ENCODE measurements at places on chromosomes 5 and 9.

DNA sequence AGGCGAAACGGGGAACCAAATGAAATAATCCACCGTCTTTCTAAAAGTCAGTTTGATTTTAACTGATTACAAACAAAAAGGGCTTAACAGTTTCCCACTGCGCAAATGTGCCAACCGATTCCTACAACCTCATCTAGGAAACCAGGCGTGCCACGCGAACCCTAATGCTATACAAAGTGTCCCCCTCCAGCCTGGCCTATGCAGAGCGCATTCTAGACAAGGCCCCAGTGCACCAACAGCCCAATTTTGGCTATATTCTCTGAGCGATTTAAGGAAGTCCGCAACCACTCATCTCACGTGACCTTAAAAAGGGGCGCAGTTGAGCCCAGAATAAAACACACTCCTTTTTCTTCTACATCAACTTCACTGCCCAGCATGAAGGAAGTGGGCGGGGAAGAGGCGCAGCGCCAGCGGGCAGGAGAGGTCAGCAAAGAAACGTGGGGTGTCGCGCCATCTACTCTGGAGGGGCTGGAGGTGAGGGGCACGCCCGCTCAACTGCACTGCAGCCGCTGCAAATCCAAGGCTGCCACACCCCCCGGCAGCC, 779 bp downstream of the FAM13B start:
- DNase-seq: no peak

DNA sequence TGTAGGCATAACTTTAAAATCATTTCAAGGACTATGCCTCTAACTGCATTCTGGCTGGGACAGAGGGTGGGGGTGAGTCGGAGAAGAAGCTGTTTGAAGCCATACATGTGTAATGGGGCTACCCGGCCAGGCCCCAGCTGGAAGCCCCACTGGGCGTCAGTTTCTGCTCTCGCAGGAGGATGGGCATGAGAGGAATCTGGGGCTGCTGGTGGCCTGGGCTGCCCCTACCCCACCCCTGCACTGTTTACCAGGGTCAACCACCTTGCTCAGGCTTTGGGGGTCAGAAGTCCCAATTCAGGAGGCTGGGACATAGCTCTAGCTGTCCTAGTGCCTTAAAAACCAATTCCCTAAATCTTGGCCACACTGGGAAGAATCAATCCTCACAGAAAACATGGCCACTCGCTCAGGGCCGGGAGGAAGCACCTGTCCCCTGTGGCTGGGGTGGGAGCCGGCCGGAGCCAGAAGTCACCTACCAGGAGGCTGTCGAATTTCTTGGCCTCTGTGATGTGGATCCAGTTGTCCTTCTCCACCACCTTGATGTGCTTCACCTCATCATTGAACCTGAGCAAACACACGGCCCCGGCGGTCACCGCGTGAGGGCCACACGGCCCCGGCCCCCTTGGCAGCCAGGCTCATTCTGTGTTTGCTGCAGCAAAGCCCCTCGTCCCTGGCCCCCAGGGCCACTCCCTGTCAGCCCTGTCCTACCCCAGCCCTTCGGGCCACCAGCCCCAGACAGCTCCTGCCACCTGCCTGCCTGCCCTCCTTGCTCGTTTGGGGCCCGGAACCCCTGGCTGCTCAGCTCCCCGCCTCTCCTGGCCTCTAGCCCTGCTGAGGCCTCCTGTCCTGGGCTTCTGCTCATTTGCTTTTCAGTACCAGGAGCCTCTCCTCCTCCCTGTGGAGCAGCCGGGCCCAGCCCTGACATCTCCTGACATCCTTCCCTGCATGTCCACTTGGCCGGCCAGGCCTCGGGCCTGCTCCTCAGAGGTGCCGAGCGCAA, 33.6 kb upstream of the SARDH start:
- peak; percentile 5 for DNase-seq

- DNase-seq: no peak
Observed at GRCh38 chr9:12784461-12785259, 9.8 kb downstream of the LURAP1L start.

DNA sequence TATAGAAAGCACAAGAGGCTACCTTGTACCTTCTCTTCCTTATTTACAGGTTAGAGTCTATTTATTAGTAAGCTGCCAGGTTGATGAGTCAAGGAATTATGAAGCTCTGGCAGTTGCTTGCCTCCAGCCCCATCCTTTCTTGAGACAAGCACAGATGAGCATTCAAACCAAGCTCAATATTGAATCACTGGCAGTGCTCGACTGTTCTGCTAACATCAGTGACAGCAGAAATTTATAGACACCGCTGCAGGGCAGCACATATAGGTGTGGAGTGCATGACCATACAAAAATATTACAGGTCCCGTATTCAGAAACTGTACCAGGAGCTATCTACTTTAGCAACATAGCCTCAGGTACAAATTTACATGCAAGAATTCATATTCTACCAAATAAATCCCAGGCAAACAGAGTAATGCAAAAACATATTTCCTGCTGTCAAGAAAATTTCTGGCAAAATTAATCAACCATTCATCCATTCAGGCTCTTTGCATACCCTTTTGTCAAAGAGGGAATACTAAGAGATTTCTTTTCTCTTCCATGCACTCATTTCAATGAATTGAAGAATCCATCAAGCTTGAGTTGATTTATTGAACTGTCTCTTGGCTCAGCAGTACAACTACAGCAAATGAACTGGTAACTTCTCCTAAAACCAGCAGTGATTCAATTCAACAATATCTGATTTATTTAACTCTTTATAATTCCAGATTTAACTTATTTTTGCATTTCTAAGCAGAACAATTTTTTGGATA, 26.9 kb upstream of the PCA3 start:
- DNase-seq: no peak

- no peak for DNase-seq
Observed at GRCh38 chr9:34124099-34124498, 2.4 kb downstream of the DCAF12 start.

DNA sequence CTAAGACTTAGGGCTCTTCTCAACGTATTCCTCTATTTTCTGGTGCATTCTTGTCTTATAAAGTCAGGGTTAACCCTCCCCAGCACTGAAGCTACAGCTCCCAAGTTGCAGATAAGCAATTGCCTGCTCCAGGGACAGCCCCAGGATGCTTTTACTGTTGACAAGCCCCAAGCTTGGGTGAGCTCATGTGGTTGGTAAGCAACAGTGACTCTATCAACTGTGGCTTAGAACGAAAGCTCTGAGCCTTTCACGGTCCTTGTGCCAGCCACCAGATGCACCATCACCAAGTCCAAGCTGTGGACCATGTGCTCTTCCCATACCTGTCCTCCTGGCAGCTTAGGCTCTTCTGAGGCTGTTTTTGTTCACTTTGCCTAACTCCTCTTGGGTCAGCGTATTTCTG, 13.5 kb downstream of the ADRB2 start:
- no peak for DNase-seq

DNA sequence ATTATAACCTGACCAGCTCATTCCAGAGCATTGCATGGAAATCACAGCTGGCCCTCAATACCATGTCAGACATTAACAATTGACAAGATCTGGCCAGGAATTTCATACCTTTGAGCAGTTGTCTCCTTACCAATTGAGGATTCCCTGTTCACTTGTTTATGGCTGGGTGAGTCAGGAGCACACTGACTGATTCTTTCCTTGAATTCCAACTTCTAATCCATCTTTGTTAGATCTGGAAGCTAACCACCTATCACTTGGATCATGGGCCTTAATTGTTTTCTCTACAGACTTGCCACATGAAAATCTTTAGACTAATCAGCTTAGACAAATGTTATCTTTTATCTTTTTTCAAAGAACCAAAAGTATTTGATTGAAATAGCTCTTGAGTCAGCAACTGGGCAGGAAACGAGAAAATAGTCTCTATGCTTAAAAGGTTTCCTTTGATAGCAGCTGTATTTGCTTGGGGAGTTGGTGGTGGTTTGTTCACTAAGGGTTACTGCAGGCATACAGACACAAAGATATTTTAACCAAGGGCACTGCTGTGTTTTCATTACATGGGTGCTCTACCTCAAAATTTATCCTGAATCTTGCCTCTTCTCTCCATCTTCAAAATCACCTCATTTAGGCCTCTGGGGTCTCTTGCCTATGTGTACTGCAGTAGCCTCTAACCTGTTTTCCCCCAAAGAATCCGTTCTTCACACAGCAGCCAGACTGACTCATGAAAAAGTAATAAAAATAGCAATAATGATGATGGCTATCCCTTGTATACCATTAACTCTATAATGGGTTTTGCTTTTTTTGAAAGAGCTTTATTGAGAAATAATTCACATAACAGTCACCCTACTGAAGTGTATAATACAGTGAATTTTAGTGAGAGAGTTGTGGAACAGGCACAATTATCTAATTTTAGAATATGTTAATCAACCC, 197.0 kb upstream of the NMUR2 start:
- DNase-seq: no peak

DNA sequence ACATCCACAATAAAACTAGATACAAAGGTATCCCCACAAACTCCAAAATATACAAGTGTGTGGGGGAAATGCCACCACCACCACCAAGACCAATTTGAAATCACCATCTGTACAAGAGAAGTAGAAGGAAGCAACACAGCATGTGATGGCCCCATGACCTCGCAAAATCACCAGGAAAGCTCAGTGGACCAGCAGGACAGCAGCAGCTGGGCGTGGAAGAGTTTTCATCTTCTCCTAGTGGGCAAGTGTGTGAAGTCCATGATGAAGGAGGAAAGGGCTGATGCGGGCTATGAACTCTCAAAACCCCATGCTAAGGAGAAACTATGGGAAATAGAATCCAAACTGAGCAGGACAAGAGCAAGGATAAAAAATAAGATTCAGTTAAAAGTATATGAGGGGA, 58.1 kb downstream of the GOLPH3 start:
- no peak for DNase-seq

- no peak for DNase-seq
Observed at GRCh38 chr9:37923796-37924427, 20.0 kb upstream of the SLC25A51 start.

DNA sequence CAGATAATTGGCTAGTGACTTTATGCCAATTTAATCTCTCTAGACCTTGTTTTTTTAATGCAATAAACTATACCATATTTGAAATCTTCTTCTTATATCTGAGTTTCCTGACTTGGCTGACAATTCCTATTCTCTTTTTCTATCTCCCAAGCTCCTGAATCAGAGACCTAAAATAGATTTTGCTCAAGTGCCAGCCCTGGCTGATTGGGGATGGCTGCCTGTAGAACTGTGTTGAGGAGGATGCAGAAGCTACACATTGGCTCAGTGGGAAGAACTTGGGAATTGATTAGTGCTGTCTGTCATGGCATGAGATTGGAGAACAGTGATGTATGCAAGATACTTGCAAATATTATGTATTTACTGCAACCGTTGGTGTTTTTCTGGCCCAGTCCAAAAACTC, 132.8 kb downstream of the INSYN2B start:
- no peak for DNase-seq

GRCh38 chr9:5375790-5376477, 36.3 kb upstream of the RLN1 start:
- DNase-seq: no peak

GRCh38 chr9:36584620-36585460, 12.1 kb downstream of the MELK start:
- no peak for DNase-seq

DNA sequence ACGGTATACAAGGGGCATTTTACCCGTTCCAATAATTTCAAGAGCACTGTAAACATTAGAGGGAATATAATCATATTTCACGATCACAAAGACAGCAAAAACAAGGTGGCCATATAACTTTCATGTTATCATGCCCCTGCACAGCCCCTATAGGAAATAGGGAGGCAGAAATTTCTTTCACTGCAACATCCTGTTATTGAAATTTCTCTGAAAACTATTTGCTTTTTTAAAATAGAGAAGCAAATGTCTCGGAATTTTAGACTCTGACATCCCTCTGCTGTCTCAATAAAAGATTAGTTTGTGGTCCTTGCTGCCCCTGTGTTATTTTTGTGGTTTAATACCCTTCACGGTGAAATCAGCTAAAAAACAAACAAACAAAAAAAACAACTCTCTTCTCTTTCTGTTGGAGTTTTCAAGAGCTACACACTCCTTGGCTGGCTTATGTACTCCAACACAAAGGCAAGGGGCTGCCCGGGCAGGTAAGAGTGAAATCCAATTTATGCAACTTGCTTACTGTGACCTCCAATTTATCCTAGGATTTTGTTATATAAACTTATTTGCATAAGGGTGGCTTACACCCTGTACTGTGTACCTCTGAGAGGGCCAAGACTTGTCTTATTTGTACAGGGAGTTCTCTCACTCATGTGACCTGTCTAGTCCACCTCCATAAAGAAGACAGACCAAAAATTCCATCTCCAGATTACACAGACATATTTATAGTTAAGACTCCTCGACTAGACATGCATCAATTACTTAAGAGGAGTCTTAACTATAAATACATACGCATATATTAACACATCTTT, 223.6 kb downstream of the MLLT3 start:
- no peak for DNase-seq

GRCh38 chr5:12358371-12359090, 454.3 kb upstream of the CTNND2 start:
- DNase-seq: no peak

DNA sequence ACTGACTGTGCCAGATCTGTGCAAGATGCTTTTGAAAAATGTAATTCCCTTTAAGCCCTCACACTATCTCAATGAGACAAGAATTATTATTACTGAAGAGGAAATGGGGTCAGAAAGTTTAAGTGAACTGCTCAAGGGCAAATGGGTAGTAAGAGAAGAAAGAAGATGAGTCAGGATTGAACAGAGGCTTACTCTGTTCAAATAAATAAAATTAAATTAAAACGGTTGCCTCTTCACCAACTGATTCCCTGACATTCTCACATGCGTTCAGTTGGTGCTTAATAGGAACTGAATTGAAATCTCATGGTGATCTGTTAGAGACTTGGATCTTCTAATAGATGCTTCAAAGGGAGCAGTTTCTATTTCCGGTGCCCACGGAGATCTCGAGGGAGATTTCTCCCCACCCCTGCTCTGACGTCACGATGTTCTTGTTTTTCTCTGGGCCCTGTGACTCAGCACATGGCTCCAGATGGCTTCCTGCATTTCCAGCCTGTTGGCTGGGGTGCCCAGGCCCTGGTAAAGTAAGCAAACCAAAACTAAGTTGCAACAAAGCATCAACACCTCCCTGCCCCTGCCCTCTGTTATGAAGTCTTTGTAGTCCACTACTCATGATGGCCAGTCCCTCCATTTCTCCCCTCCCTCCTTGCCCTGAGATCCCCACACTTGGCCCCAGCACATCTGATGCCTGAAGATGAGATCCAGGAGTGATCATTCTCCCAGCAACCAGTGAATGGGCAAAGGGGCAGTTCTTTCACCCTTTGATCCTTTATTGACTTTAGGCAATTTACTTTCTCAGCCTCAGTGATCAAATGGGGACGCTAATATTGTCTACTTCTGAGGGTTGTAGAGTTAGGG, 106.1 kb upstream of the CPEB4 start:
- DNase-seq: no peak

GRCh38 chr9:85344901-85345300, 396.9 kb downstream of the AGTPBP1 start:
- DNase-seq: no peak

Data from progenitor cell of endocrine pancreas (in vitro differentiated cells).